ENCODE measurements at places on chromosomes 12 and 14.

DNA sequence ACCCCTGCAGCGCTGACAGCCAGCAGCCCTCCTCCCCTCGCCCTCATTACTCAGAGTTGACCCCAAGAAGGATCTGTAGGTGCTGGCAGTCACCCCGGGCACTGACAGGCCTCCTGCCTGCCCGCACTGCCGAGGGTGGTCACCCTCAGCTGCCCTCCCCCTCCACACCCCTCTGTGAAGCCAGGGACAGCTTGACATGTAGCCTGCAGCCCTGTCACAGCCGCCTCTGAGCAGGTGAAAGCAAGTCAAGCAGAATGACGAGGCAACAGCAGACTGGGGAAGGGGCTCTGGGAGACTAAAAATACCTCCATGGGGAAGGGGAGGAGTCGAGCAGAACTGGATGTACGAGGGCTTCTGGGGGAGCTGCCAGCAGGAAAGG is 178.1 kb downstream of the DPF3 start:
- no peak for DNase-seq

- DNase-seq = no peak
These were observed 88.7 kb downstream of the APAF1 start for GRCh38 chr12:98733667-98734350.

DNA sequence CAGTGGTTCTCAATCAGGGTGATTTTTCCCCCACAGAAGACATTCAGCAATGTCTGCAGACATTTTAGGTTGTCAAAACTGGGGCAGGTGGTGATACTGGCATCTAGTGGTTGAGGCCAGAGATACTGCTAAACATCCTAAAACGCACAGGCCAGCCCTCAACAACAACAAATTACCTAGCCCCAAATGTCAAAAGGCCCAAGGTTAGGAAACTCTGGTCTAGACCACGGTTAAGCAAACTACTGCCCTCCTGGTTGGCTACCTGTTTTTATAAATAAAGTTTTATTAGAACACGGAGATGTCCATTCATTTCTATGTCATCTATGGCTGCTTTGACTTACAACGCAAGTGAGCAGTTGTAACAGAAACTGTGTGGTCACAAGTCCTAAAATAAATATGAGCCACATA is 186.7 kb downstream of the EFCAB11 start:
- peak; percentile 64 for DNase-seq

GRCh38 chr12:26940516-26941214 is 2.4 kb downstream of the FGFR1OP2 start:
- DNase-seq = peak; percentile 61

DNA sequence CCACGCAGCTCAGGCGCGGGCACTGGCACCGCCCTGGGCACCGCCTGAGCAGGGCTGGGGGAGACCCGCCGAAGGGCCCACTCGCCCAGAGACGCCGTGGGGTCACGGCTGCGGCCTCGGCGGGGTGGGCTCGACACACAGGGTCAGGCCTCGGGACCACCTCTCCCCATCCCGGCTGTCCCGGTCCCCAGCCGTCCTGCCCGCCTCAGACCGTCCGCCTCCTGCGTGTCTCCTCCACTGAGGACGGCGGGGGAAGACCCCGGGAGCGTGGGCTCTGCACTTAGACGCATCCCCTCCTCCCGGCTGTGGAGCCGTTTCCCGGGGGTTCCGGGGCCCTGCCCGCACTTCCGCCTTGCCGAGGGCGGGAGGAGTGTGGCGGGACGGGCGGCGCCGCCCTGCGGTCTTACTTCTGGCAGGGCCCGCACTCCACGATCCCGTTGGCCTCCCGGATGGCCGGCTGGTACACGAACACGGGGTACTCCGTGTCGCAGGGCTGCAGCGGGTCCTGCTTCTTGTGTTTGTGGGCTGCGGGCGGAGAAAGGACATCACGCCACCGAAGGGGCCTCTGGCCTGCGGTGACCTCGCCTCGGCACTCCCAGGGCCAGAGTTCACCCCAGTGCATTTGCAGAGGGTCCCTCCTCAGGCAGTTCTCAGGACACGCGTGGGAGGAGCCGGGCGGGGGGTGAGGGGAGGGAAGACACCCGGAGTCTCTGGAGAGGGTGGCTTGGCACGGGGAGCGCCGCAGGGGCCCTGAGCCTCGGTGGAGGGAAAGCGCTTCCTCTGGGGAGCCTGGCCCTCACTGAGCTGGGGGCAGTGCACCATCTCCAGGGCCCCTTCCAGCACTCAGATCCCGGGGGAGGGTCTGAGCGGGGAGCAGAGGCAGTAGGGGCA is 23.1 kb upstream of the LRTM2 start:
- peak; percentile 57 for DNase-seq

- DNase-seq = no peak
These were observed 38.8 kb downstream of the CBX5 start for GRCh38 chr12:54240971-54241588.

DNA sequence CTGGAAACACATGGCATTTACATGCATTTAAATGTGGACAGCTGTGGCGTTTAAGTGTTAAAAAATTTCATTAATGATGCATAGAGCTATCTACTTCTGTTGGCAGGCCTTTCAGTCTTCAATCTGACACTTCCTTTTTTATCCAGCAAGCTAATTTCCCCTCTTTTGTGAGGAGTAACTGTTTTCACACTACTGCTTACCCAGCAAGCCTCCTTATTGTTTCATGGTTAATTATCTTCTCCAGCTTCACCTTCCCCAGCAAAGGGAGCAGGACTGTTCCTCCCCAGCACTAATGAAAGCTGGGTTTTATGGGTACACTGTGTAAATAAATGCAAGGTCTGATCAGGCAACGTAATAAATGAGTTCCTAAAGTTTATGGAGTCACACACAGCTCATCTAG is 129.4 kb upstream of the NPAS3 start:
- DNase-seq = no peak

DNA sequence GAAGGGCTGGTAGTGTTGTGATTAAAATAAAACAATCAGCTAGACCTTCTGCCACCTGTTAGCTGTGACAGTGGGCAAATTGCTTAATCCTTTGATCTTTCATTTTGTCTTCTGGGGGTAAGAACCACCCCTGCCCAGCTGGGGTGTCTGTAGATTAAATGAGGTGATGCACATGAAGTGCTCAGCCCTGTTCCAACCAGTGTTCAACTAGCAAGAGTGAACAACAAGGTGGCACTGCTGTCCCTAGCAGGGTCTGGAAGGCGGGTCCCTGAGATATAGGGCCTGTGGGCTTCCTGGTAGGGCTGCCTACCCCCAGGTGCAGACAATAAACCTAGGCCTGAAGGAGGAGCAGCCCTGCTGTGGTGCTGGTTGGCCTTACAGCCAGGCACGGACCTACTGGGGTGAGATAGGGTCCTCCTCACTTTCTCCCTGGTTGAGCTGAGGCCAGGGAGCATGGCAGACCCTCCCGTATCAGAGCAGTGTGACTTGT is 60.6 kb downstream of the ARL6IP4 start:
- DNase-seq = no peak

DNA sequence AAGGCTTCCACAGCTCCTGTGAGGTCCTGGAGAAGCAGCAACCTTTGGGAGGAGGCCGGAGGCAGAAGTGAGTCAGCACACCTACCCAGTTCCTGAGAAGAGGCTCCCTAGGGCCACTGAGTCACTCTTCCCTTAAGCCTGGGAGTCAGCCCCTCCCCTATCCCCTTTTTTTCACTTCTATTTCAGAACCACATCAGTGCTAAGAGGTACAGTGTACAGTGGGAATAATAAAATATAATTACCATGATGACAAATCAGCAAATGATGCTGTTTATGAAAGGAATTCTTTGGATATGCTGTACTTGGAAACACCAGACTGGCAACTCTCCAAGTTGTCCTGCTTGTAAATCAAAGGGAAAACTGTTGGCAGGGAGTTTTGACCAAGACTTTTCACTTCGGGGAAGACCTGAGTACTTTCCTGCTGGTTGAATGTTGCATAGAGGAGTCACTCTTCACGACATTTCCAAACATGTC is 7.8 kb upstream of the TBPL2 start:
- DNase-seq = peak; percentile 63

GRCh38 chr12:27561535-27562350 is 37.7 kb downstream of the PPFIBP1 start:
- no peak for DNase-seq

GRCh38 chr14:79016828-79017505 is 846.8 kb downstream of the NRXN3 start:
- DNase-seq = no peak

DNA sequence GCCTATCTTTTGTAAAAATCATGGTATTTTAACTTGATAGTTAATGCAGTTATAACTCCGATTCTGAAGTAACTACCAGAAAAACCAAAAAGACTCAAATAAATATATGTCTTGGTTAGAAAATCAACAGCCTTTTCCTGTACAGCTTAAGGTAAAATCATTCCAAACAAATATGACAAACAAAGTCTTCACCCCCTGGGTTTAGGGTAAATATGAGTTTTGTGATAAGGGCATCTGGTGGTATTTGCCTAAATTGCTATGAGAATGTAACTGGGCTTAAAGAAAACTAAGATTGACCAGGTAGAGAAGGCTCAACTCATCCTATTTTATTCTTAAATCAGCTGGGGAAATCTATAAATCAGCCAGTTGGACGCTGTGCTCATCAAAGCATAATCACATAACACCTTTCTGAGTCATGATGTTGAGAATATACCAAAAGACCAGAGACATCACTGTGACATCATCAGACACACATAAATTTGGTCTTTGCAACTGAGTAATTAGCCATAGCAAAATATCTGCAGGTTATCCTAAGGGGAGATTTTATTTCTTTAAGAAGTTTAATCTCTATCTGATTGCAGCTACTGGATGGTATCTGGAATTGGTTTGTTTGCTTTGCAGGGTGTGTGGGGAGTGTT is 133.9 kb downstream of the STXBP6 start:
- DNase-seq = no peak

DNA sequence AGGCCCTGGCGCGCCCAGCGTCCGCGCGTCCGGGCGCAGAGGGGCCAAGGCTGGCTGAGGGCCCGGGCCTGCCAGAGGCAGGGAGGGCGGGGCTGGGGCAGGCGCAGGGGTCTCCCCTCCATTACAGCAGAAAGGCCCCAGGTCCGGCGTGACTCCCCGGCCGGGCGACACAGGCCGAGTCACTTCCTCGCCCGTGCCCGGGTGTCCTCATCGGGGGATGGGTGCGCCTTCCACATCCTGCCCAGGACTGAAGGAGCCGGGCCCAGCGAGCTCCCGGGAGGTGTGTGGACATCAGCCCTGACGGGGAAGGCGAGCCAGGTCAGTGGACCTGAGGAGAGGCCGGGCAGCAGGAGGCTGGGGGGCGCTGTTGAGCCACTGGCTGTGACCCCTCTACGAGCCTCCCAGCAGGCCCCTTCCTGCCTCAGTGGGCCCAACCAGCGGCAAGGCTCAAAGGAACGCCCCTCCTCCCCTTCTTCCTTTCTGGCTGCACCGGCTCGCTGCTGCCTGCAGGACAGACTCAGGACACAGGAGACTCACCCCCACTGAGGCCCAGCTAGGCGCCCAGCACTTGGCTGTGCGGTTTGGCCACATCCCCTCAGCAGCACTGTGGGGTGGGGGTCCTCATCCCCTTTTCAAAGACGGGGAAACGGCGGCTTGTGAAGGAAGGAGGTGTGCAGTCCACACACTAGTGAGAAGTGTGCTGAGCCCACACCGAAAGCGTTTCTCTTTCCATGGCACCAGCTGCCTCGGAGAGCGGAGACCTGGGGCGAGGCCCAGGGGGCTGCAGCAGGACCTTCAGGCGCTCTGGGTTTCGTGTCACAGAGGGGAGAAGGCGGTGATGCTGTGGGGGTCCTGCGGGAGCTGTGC is 606 bp downstream of the TNFAIP2 start:
- peak; percentile 62 for DNase-seq

GRCh38 chr12:43370263-43370662 is 181.7 kb downstream of the ADAMTS20 start:
- DNase-seq = no peak

GRCh38 chr12:22672951-22673350 is 48.0 kb downstream of the ETNK1 start:
- no peak for DNase-seq

DNA sequence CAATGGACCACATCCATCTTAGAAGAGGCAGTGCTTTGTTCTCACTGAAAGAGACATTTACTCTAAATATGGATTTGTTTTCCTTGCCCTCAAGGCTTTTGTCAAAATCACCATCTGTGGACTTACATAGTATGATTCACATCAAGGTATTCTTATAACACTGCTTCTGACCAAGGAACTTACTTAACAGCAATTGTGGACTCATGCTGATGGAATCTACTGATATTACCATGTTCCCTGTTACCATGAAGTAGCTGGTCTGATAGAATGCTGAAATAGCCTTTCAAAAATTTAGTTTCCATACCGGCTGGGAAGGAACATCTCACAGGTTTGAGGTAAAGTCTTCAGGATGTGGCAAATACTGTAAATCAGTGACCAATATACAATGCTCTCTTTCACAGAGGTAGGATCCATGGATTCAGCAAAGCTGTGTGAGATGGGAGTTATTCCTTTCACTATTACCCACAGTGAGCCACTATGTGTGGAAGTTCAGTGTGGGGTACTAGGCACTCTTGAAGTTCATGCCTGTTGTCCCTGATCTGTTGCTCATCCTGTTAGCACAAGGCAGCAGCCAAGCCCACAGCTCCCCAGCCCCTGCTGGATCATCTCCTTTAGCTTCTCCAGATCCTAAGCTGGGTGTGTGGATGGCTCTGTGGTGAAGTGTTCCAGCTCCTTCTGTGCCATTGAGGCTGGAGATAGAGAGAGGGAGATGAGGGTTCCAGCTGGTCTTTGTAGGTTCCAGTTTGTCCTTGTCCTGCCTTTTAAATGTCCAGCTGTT is 126.4 kb downstream of the ATP23 start:
- DNase-seq = no peak

DNA sequence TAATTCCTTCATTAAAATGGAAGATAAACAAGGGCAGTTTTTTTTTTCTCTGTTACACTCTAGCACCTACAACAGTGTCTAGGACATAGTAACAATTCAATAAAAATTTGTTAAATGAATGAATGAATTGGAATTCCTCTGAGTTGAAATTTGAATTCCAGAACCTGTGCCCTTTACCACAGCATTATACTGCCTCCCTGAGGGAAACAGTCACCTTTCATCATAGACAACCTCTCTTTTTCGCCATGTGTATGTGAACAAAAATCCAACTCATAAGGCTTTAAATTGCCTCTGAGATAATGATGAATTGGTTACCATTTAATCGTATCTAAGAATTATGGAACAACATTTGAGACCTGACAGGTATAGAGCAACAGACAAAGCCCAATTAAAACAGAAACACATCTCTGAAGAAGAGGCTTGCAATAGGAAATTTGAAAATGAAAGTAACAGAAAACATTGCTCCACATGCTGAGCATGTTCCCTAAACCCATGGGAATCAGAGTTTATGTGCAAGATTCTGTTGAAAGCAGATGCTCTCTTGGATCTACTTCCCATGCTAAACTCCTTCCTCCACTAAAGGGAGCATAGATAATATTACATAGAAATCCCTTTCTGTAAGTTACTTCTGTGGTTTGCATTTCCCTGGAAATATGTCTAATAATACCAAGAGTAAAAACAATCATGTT is 657.8 kb downstream of the GALC start:
- DNase-seq = no peak

DNA sequence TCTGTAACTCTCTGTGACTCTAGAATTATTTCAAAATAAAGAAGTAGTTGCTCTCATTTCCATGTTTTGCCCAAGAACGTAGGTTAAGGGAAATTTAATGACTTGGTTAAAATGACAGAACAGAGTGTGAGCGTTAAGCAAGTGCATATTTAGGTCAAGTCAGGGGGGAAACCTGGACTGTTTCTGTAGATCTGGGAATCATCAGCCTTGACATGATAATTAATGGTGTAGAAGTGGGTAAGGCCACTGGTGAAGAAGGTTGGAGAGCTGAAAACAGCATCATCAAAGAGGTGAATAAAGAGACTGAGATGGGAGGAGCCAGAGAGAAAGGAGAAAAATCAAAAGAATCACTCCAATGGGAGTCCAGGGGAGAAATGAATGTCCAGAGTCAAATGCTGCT is 49.4 kb upstream of the STK38L start:
- no peak for DNase-seq

GRCh38 chr12:2586156-2587038 is 208.4 kb upstream of the FKBP4 start:
- DNase-seq = no peak
